Stimulated activated CD8-positive, alpha-beta memory T cell treated with anti-CD3 and anti-CD28 coated beads, Interleukin-4, amount 100 ng/mL, for 1 hour (primary cell): ENCODE measurements at places on chromosomes 5 and 9.

DNA sequence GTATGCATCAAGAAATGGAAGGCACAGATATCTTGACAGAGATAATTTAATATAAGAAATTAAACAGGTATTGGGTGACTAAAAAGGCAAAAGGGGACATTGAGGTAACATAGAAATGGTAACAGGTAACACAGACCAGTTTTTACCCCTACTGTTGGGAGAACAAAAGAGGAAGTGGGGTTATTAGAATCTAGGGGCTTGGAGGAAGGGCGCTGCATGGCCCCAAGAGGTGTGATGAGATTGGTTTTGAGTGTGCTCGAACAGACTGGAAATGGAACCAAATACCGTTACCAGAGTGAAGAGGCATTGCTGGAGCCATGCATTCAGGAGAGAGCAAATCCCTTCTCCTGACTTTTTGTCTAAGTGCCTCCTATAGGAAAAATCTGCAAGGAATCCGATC lies 193.9 kb downstream of the ALDH1A1 start:
- DNase-seq: no peak

DNA sequence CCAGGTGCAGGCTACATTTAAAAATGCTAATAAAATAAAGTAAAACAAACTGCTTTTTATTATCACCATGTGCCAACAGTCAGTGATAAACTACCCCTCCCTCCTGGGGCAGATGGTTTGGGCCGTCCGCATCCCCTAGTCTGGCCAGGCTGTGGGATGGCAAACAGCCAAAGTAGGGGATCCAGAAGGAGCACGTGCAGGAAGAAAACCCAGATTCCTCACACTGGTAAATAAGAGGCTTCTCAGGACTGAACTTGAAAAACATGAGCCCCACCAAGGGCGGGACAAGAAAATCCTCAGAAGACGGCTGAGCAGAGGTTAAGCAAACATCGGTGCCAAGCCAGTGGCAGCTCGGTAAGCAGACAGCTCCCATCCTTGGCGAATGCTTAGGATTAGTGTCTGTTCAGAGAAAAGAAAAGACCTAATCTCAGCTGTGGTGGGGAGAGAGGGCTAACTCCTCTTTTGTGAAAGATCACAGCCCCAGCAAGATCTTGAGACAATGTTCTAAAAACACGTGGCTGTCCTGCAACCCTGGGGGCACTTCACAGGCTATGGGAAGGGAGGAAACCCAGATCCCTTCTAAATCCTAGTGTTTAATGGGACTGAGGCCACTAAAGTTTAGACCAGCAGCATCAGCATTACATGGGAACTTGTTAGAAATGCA lies 46.5 kb upstream of the GDNF start:
- DNase-seq: no peak

GRCh38 chr5:80654054-80654390 lies 430 bp upstream of the MSH3 start:
- no peak for DNase-seq

- DNase-seq: no peak
Observed at GRCh38 chr9:34216325-34216724, 37.5 kb downstream of the UBAP1 start.

DNA sequence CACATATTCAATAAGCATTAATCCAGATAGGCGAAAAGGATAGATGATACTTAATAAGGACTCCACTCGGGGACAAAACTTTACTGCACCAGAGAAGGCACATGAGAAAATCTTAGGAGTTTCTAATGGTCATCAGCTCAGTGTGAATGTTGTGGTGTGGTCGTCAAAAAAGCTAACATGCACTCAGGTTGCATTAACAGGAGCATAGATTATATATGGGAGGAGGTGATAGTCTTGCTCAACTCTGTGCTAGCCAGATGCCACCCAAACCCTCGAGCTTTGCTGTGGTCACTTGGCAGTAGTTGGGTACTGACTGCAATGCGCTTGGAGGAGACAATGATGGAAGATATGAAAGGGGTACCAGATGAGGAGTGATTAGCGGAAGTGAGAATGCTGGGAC lies 8.6 kb upstream of the COL27A1 start:
- DNase-seq: no peak

DNA sequence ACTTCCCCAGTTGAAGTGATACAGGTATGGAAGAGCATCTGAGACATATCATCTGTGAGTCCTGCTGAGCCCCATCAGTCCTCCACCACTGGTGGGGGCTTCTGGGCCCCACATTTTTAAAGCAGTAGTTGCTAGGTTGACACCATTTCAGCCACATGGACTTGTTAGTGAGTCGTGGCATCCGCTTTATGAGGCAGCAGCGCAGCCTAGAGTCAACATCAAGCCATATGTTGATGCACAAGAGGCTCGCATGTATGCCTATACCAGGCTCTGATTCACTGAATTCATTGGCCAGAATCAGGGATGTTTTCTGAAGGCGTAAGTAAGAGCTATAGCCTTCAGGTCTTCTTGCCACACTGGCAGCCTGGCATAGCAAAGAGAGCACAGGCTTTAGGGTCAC lies 26.8 kb downstream of the ZNF346 start:
- no peak for DNase-seq

GRCh38 chr9:121663591-121663990 lies 12.2 kb downstream of the DAB2IP start:
- no peak for DNase-seq
